ENCODE measurements at places on chromosomes 6 and 20.

GRCh38 chr6:2763876-2764540 is 1.2 kb upstream of the WRNIP1 start:
- no peak for DNase-seq

- DNase-seq = no peak
Observed at GRCh38 chr6:127164036-127164435, 45.6 kb downstream of the RSPO3 start.

- DNase-seq = no peak
Observed at GRCh38 chr20:43789593-43789992, 62.8 kb upstream of the GTSF1L start.

- DNase-seq = no peak
Observed at GRCh38 chr6:115882174-115882573, 178.5 kb downstream of the FRK start.

- no peak for DNase-seq
Observed at GRCh38 chr20:38591474-38592410, 9.9 kb upstream of the ARHGAP40 start.

GRCh38 chr6:46281110-46281509 is 110.3 kb upstream of the ENPP5 start:
- no peak for DNase-seq

All from DMS79 treated with DMSO at 0.1 percent for 48 hours (cell line).